Bronchial epithelial cell (primary cell): ENCODE measurements at places on chromosomes 7 and 10.

GRCh38 chr7:41825927-41826480 is 123.1 kb upstream of the INHBA start:
- no peak for DNase-seq

DNA sequence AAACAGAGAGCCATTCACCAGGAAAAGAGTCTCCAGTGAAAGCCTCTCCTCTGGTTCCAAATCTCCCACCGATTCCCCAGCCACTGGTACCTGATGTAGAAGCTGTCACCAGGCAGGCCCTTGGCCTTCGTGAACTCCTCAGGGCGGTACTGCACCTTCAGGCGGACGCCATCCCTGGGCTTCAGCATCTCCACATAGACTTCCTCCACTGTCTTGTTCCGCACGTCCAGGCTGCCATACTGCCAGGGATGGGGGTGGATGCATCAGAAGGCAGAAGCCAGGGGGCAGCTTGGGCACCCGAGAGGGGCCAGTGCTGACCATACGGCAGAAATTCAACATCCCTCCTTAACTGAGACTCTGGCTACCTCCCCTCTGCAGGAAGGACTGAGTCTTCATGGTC is 118.8 kb downstream of the DLG5 start:
- no peak for DNase-seq

DNA sequence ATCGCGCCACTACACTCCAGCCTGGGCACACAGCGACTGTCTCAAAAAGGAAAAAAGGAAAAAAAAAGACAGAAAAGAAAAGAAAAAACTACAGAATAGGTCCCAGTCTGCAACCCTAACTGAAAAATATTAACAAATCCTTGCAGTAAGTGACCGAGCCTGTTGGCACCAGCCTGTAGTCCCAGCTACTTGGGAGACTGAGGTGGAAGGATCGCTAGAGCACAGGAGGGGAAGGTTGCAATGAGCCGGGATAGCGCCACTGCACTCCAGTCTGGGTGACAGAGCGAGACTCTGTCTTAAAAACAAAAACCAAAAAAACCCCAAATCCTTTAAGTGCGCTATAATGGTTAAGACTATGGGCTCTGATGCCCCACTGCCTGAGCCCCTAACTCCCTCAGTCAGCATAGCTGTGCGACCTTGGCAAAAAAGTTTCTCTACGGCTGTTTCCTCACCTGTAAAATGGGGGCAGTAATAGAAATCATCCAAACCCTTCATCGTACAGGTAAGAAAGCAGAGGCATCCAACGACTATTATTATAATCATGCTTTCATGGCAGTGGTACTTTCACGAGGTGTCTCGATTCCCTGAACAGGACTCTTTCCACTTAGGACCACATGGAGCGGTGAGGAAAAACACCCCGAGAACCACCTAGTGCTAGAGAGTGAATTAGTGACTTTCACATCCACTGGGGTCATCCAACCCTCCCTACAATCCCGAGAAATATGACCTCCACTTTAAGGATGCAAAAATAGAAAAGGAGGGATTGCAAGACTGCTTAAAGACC is 755 bp downstream of the TOMM7 start:
- peak; percentile 18 for DNase-seq

- peak; percentile 58 for DNase-seq
Measured at GRCh38 chr7:105014693-105015389, 836 bp downstream of the KMT2E start.

GRCh38 chr7:127844707-127845331 is 186.4 kb downstream of the LRRC4 start:
- peak; percentile 38 for DNase-seq

GRCh38 chr10:129958148-129958628 is 5.9 kb downstream of the EBF3 start:
- DNase-seq, result no peak

DNA sequence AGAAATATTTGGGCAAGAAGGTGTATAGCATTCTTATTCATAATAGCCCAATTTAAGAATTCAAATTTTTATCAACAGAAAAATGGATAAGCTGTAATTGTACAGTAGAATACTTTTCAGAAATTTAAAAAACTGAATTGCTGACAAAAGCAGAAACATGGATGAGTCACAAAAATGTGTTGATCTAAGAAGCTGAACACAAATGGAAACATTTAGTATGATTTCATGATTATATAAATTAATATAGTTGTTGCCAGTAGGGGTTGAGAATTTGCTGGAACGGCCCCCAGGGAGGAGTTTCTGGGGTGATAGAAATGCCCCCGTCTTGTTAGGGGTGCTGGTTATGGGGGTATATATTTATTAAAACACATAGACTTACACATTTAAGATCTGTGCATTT is 179.1 kb downstream of the KLF6 start:
- no peak for DNase-seq

DNA sequence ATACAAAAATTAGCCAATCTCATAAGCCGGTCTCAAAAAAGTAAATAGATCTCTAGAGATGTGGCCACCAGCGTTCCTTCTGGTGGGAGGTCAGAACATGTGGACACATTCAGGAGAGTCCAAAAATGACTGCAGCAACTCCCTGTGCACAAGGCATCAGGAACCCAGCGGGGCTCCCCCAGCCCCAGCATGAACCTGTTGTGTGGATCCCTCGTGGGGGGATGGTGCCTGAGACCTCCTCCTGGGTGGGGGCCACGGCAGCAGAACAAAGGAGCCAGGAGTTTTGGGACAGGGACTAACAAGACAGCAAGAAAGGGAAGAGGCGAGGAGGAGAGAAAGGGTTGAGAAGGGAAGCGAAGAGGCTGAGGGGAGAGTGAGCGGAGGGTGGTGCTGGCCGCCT is 121.8 kb downstream of the WDR37 start:
- DNase-seq, result no peak

DNA sequence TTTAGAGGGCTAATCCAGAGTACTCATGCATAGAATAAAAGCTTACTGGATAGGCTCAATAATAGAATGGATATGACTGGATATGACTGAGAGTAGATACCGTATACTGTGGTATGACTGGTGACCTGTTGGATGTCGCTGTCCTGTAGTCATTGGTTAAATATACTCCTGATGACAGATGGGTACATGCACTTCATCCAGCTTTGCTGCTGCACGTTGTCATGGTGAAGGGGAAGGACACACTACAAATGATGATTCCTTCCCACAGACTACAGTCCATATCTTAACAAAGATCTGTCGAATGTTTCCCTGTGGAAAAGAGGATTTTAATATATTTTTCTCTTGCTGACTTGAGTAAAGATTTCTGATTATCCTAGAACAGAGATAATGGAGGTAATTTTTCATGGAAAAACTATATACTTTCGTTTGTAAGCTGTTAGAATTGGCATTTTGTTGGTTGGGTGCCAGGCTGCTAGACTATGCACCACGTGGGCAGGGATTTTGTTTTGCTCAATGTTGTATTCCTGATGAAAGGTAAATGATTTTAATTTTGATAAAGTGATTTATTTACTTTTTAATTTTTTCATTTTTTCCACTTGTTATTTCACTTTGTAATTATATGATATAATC is 97.3 kb downstream of the PPP1R9A start:
- no peak for DNase-seq

GRCh38 chr7:95579318-95579717 is 17.0 kb downstream of the PDK4 start:
- DNase-seq, result no peak

GRCh38 chr10:49398000-49398861 is 2.3 kb upstream of the DRGX start:
- peak; percentile 38 for DNase-seq

GRCh38 chr7:158531661-158532060 is 56.0 kb downstream of the PTPRN2 start:
- no peak for DNase-seq

- no peak for DNase-seq
Measured at GRCh38 chr10:99740933-99741559, 9.0 kb downstream of the CUTC start.

DNA sequence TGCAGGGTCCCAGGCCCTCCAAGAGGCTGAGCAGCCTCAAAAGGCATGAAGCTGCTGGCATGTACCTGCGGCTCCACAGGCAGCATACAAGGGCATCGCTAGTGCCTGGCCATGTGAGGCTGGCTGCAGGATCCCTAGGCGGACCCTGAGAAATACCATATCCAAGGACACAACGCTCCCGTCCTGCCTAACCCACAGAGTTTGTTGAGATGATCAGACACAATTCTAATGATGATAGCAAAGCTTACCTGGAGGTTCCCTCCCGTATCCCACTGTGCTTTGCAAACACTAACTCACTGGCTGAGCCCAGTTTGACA is 17.3 kb downstream of the CLRN3 start:
- DNase-seq, result no peak

GRCh38 chr10:22544325-22545068 is 169.9 kb downstream of the PIP4K2A start:
- no peak for DNase-seq

DNA sequence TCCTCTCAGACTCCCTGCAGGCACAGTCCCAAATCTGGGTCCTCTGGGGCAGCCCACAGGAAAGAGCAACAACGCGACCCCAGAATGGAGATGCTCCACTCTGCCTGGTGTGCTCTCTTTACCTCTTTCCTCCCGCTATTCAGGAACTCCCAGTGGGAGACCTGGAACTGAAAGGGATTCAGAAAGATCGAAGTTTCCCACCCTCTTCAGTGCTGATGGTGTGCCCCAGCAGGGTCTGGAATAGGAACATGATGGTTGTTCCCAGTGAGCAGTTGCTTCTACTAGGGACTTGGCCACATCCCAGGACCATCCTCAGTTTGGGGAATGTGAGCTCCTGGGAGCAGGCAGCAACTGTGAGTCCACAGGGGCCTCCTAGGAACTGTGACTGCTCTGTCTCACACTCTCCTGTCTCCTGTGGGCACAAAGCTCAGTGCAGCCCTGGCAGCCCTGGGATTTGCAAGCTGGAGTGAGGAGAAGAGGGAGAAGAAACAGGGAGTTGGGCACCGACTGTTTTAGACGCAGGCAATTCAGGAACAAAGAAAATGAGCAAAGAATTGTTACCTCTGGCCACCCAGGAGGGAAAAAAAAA is 17.9 kb downstream of the OR6V1 start:
- no peak for DNase-seq

GRCh38 chr7:83913174-83913573 is 264.2 kb upstream of the SEMA3E start:
- DNase-seq, result no peak

DNA sequence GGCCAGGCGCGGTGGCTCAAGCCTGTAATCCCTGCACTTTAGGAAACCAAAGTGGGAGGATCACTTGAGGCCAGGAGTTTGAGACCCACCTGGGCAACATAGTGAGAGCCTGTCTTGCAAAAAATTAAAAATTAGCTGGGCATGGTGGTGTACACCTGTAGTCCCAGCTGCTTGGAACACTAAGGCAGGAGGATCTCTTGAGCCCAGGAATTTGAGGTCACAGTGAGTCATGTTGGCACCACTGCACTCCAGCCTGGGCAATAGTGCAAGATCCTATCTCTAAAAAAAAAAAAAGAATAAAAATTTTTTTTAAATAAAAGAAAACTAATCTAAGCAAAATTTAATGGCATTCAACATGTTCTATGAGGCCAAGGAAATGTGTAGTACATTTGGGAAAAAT is 44.9 kb upstream of the UBN2 start:
- no peak for DNase-seq

DNA sequence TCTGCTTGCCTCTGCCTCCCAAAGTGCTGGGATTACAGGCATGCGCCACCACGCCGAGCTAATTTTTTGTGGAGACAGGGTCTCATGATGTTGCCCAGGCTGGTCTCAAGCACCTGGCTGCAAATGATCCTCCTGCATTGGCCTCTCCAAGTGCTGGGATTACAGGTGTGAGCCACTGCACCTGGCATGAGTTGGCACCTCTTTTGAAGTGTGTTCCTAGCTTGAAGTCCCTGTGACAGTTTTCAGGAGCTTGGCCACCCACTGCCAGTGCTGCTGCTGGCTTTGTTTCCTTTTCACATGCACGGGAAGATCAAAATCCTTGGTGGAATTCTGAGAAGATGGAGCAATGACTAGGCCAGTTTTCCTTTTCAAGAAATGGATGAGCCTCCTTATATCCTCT is 126.3 kb downstream of the NRP1 start:
- DNase-seq, result no peak

DNA sequence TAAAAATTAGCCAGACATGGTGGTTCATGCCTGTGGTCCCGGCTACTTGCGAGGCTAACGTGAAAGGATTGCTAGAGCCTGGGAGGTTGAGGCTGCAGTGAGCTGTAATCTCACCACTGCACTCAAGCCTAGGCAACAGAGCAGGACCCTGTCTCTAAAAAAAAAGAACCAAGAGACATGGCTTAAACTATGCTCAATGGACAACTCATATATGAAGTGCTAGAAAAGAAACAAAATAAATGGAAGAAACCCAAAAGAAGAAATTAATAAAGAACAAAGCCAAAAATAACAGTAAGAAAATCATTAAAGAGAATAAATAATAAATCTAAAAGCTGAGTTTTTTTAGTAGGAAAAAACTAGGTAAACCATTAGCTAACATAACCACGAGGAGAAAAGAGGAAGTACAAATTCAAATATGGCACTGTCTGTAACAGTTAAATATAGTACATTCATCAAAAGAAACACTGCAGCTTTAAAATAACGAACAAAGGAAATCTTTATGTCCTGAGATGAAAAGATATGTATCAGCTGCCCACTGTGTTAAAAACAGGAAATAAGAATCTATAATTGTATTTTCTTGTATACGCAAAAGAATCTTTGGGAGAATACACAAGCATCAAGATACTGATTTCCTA is 48.7 kb downstream of the UPF2 start:
- DNase-seq, result no peak

DNA sequence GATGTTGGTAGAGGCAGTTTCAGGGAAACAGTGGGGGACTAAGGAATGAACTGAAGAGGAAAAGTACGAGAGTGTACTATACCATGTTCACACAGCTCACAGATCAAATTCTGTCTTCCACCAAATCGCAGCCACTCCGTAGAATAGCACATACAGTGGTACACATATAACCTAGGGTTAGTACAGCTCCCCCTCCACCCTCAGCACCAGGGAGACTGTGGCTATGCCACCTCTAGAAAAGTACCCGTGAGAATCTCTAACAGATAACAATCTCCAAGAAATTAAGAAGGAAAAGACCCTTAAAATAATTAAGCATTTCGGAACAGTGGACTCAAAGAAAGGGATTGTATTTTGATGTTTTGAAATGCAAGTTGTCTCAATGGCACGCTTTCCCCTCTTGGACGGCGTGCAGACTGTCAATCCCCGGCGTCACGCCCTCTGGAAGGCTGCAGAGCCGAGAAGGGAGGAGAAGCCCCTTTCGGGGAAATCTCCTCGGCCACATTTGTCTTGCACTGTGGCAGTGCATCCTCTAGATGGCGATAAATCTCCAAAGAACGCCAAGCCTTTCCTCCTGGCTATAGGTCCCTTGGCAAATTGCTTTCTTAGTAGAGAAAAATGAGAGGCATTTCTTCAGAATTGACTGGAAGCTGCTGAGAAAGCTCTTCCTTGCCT is 345.0 kb downstream of the REEP3 start:
- peak; percentile 61 for DNase-seq
